Adrenal gland (tissue), 19 donors: ENCODE measurements at places on chromosomes 1 and 21.
A peak's percentile ranks its signal among the peaks of the same experiment; 100 is the strongest.

DNA sequence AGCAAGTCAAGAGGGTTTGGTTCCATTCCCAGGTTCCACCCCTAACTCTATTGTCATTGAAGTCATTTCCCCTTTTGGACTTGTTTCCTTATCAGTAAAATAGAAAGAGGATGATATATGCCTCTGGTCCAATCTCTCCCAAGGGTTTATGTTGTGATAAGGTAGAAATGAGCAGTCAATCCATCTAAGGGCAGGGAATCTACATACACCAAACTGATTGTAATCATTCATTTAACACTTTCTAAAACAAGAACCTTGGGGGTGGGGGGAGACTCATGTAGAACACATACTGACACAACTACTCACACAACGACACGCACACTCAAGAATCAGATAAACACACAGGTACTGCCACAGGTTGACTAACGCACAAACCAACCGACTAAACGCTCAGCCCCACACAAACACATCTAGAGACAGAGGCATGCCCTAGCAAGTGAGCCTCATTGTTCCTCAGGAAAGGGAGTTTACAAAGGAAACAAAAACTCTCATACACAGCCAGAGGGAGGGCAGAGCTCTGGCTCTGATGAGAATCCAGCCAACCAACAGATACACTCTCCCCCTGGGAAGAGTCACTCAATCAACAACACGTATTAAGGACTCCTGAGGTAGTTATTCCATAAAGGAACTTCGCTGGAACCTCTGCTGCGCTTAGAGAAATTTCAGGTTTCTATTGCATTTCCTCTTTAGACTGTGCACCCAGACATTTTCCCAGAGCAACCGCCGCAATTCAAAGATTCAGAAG, 1.0 kb downstream of the F11R start:
- no peaks in the 10 kb centered on the region for H3K36me3 ChIP-seq
- H3K27me3 ChIP-seq, result no peaks in the 10 kb centered on the region
- peak overlapping the region; percentile 41 for H3K4me3 ChIP-seq

DNA sequence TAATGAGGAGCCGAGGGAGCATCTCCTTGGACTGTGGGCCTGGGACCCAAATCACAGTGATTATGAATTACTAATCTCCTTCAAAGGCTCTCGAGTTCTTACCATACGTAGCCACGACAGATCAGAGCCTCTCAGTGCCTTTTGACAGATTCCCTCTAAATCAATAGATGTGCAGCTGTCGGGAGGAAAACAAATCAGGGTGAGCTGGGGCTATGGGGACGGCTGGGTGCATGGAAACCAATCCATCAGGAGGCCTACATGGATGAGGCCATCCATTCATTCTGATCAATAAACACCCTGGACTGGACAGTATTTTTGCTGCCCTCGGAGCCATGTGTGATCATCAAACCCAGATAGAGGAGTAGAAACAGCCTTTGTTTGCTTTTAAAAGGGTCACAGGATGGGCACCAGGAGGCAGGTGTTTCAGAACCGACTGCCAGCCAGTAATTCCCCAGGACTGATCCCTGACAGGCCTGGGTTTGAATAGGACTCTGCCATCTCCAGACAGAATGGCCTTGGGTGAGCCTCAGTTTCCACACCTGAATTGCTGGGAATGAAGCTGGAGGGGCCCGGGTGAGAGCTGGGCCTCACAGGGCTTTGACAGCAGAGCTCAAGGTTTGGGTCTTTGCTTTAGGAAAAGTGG, 532.8 kb downstream of the MATN1 start:
- no peaks in the 10 kb centered on the region for H3K36me3 ChIP-seq
- no peak for DNase-seq
- H3K27ac ChIP-seq, result no peak overlapping the region

DNA sequence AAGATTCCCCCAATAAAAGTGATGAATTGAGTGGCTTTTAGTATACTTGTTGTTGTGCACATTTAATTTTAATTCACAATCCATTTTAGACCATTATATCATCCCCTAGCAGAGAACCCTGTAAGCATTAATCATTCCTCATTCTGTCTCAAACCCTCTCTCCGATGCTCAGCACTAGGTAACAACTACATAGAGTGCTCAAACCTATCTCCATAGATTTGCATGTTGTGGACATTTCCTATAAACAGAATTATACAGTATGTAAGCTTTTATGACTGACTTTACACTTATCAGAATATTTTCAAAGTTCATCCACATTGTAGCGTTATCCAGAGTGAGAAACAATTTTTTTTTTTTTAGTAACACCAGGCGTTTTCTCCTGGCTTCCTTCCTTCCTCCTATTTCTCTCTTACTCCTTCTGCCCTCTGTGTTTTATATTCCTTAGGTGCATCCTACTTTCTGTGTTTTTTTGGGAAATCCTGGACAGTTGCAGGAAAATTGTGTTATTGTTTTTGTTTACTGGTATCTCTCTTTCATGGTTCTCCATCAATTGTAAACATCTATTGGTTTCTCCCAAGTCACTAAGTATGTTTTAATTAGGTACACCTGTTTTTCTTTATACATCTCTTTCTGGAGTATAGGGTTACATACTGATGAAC, 1528.0 kb upstream of the TPTE start:
- H3K4me1 ChIP-seq, result no peaks in the 10 kb centered on the region
- H3K27ac ChIP-seq, result no peak overlapping the region
- no peaks in the 10 kb centered on the region for H3K36me3 ChIP-seq

DNA sequence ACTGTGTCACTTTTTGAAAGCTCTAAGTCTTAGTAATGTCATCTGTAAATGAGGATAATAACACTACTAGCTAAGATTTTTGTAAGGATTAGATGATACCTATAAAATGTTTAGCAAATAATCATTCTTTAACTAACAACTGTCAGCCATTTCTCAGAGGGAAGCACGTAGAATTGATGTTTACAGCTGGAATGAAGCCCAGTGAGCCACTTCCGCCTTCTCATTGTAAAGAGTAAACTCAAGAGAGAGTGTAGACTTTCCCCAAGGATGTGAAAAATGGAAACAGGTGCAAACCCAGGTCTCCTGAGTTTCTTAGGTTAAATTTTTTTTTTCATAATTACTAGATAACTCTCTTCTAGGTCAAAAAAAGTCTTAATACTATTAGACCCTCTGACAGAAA, 4.9 kb downstream of the GREM2 start:
- no peak overlapping the region for H3K4me3 ChIP-seq
- no peak overlapping the region for H3K27ac ChIP-seq
- no peak for DNase-seq
- peaks cover 4% of the 10 kb centered on the region for H3K27me3 ChIP-seq
- no peaks in the 10 kb centered on the region for H3K4me1 ChIP-seq

DNA sequence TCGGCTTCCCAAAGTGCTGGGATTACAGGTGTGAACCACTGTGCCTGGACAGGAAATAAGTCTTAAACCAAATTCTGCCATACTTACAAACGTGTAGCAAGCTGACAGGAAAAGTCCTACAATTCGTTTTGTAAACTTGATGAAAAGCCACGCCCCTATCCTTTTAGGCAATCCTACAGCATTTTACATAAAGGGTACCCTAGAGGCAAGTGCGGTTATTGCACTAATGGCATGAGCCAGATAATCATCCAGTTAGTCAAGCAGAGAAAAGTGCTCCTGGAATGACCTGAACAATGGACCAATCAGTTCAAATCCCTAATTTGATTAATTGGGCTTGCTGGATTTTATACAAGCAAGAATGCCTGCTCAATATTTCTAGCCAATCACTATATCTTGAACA, 338.2 kb downstream of the KIF26B start:
- H3K4me3 ChIP-seq, result no peak overlapping the region
- H3K36me3 ChIP-seq, result no peaks in the 10 kb centered on the region

GRCh38 chr1:89911191-89911991, 83.5 kb upstream of the ZNF326 start:
- no peak overlapping the region for H3K27ac ChIP-seq
- no peak overlapping the region for H3K4me3 ChIP-seq
- H3K36me3 ChIP-seq, result no peaks in the 10 kb centered on the region
- peaks cover 23% of the 10 kb centered on the region for H3K4me1 ChIP-seq
- DNase-seq, result no peak
- no peaks in the 10 kb centered on the region for H3K27me3 ChIP-seq

- H3K27me3 ChIP-seq, result no peaks in the 10 kb centered on the region
- no peak overlapping the region for H3K4me3 ChIP-seq
- no peak for DNase-seq
- no peaks in the 10 kb centered on the region for H3K36me3 ChIP-seq
Observed at GRCh38 chr1:150148837-150149270, 862 bp upstream of the PLEKHO1 start.

GRCh38 chr1:40848530-40849189, 13.5 kb downstream of the CITED4 start:
- no peak overlapping the region for H3K4me3 ChIP-seq
- no peaks in the 10 kb centered on the region for H3K27me3 ChIP-seq
- no peaks in the 10 kb centered on the region for H3K36me3 ChIP-seq
- DNase-seq, result peak; percentile 66
- no peak overlapping the region for H3K27ac ChIP-seq

GRCh38 chr1:59146651-59147358, 150.1 kb upstream of the FGGY start:
- H3K4me1 ChIP-seq, result peaks cover 13% of the 10 kb centered on the region
- no peaks in the 10 kb centered on the region for H3K36me3 ChIP-seq
- DNase-seq, result peak; percentile 64
- peak overlapping the region; percentile 90 for H3K27ac ChIP-seq
- peak overlapping the region; percentile 74 for H3K4me3 ChIP-seq

- no peaks in the 10 kb centered on the region for H3K27me3 ChIP-seq
- no peaks in the 10 kb centered on the region for H3K36me3 ChIP-seq
- no peak overlapping the region for H3K4me3 ChIP-seq
- H3K27ac ChIP-seq, result no peak overlapping the region
- no peaks in the 10 kb centered on the region for H3K4me1 ChIP-seq
- DNase-seq, result no peak
Observed at GRCh38 chr1:186214791-186215190, 160.3 kb downstream of the TPR start.

DNA sequence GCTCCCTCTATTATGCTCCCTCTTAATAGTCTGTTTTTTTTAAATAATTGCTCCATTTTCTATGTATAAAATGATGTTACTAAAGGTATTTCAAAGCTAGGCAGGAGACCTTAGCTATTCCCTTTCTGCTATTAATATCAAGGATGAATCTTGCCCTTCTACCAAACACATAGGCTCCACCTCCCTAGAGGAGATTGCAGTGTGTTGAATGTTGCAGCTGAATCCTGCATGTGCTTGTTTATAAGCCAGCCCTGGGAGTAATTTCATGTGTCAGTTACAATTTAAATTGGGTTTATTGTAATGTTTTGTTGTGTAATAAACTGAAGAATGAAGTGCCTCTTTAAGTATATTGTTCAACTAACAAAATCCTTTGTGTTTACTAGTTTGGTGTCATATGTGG, 66.0 kb downstream of the TMEM200B start:
- H3K36me3 ChIP-seq, result peaks cover 4% of the 10 kb centered on the region
- H3K27ac ChIP-seq, result no peak overlapping the region
- no peaks in the 10 kb centered on the region for H3K27me3 ChIP-seq

- H3K27me3 ChIP-seq, result no peaks in the 10 kb centered on the region
- no peak overlapping the region for H3K4me3 ChIP-seq
- H3K36me3 ChIP-seq, result no peaks in the 10 kb centered on the region
- peaks cover 5% of the 10 kb centered on the region for H3K4me1 ChIP-seq
- H3K27ac ChIP-seq, result no peak overlapping the region
Observed at GRCh38 chr1:47931395-47931794, 65.8 kb downstream of the TRABD2B start.

DNA sequence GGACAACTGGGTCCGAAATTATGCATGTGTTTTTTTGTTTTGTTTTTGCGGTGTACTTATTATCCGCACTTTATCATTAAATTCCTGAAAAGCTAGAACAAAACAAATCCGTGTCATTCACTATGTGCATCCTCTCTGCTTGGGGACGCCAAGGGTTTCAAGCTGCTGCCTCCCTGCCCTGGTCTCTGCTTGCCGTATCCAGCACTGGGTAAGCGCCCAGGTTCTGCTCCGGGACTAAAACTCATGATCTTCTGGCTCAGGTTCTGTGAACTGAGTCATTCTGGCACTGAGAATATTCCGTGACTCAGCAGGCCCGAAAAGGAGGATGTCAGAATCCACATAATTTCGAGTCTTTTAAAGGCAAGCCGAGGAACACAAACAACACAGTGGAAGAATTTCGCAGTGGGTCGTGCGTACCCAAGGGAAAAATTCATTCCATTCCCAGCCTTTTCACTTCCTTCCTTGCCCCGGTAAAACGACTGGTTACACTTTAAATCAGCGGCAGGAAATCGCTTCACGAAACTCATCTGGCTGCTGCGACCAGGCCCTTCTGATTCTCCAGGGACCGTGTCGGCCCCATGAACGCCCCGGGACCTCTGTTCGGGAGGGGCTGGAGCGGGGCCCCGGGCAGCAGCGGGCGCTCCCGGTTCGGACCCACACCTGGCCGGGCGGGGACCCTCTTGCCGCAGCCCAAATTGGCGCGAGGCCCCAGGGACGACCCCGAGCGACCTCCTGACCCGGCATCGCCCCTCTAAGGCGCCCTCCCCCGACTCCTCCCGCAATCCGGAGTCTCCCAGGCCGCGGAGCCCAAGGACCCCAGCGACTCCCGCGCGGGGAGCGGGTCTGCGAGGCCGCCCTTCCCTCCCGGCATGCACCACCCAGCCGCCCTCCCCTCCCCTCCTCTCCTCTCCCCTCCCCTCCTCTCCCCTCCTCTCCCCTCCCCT, 746 bp upstream of the LAMC1 start:
- no peaks in the 10 kb centered on the region for H3K27me3 ChIP-seq
- H3K36me3 ChIP-seq, result no peaks in the 10 kb centered on the region
- peak overlapping the region; percentile 99 for H3K27ac ChIP-seq

DNA sequence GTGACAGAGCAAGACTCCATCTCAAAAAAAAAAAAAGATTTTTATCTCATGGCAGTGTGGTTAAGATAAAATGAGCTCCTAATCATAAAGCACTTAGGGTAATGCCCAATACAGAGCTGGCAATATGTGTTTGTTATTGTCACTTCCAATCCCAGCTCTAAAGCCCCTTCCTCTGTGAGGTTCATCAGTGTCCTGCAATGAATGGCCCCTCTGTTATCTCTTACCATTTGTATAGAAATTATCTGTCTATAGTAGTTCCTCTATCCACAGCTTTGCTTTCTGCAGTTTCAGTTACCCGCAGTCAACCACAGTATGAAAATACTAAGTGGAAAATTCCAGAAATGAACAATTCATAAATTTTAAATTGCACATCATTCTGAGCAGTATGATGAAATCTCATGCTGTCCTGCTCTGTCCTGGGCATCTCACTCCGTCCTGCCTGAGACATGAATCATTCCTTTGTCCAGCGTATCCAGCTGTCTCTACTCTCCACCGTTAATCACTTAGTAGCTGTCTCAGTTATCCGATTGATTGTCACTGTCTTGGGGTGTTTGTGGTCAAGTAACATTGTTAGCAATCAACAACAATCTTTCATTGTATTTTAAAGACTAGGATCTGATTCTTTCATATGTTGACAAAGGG, 50.2 kb upstream of the DNAH14 start:
- peak overlapping the region; percentile 38 for H3K27ac ChIP-seq
- peak; percentile 68 for DNase-seq
- peaks cover 3% of the 10 kb centered on the region for H3K4me1 ChIP-seq
- H3K27me3 ChIP-seq, result no peaks in the 10 kb centered on the region
- H3K36me3 ChIP-seq, result no peaks in the 10 kb centered on the region
